Kasumi-1 (cell line): ENCODE measurements at places on chromosomes 6 and 20.
A peak's percentile ranks its signal among the peaks of the same experiment; 100 is the strongest.

DNA sequence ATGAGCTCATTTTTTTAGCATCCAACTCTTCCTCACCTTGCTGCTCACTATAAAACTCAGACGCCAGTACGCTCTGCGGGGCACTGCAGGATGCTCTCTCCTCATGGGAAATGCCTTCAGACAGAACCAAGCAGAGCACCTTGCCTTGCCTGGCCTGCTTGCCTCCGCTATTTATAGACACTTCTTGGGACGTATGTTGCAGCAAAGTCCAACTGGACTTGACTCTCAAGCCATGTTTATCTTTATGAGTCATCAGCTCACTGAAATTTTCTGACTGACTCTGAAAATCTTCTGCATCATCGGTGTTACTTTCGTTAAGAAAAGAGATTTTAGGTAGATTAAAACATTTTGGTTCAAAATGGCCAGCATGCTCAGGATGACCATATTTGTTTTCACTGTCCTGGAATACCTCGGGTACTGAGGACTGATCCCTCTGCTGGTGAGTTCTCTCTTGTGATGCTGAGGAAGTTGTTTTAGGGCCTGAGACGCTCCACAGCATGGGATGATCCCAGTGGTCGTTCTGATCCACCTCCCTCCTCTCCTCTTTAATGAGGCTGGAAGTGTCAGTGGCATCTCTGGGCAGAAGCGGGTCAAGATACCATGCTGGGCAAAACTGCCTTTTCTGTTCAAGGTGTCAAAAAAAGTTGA lies 204.5 kb downstream of the KIF16B start:
- no peak for DNase-seq

DNA sequence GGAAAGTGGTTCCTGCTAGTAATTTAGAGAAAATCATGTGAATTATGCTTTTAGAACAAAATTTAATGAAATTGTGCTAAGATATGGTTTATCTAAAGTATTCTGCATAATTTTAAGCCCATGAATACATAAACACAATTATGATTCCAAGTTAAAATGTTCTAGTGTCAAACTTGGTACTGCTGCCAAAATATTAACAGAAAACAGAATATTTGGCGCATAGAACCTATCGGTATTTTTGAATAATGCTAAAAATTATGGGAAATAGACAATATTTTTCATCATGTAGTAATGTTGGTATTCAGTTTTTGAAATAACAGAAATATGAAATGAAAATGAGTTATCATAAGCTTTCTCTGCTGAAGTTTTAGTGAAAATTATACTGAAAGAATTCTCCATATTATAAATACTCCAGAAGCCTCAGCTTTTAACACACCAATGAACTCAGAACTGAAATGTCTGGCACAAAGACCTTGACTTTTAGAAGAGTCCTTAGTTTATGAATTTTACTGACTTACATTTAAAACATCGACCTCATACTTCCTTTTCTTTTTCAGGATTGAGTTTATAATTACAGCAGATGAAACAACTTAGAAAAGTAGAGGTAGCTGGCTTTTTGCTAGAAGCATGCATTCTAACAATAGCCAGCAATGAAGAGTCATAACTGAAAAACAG lies 1192.3 kb upstream of the GJE1 start:
- no peak for DNase-seq

DNA sequence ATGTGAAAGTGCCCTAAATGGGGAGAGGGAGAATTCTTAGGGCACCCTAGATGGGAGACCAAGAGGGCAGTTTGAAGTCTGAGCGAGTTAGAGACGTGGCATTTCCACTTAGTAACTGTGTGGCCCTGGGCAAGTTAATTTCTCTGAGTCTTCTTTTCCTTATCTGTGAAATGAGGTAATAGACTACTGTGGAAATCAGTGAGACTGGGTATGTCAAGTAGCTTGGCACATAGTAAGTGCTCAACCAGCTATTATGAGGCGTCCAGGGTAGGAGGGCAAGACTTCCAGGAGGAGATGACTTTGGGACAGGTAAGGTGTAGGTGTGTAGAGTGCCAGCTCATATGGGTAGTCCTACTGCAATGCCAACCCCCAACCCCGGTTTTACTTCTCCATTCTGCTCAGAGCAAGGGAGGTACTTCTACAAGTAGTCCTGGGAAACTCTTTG lies 770 bp downstream of the KIF3B start:
- peak; percentile 10 for DNase-seq

- DNase-seq: no peak
These were observed 28.0 kb downstream of the IL22RA2 start for GRCh38 chr6:137145421-137145820.

DNA sequence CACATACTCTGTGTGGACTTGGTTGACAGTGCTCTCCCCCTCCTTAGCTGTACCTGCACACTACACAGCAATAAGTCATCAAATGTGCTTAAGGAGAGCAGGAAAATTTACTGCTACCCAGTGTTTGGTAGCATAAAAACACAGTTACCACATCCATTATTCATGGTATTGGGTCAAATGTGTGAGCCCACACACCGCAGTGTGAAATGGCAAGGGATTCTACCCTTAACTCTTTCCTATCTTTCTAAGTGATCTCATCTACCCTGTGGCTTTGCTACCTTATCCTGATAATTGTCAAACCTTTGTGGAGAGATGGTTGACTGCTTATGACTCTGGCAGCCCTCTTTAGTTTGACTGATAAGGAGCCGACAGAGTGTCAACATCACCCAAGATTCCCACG lies 47.6 kb downstream of the STX11 start:
- DNase-seq: no peak

- no peak for DNase-seq
These were observed 507.7 kb downstream of the PREX1 start for GRCh38 chr20:48319943-48320584.

DNA sequence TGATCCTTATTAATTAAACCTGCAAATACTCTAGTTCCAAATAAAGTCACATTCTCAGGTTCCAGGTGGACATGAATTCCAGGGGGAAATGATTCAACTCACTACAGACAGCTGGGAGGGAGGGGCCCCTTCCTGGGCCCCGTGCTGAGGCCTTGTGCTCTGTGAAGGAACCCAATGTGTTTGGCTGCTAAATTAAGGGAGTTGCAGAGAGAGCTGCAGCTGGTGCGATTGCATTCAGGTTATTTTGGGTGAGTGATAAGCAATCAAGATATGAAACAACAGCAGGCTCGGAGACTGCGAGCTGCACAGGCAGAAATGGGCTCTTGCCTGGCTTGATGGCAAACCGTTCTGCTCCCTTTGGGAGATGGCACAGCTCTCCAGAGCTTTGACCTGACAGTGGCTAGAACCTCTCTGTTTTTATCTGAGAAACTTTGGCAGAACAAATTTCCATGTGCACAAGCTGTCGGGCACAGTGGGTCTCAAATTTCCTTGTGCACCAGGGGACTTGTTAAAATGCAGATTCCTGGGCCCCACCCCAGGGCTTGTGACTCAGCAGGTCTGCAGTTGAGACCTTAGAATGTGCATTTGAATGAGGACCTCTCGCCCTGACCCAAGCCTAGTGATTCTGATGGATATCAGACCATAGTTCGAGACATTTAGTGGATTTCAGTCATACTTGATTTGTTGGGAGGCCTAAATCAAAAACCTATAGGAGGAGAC lies 9.8 kb downstream of the MAPK13 start:
- DNase-seq: peak; percentile 18

GRCh38 chr6:114521926-114522325 lies 179.1 kb upstream of the HS3ST5 start:
- no peak for DNase-seq

DNA sequence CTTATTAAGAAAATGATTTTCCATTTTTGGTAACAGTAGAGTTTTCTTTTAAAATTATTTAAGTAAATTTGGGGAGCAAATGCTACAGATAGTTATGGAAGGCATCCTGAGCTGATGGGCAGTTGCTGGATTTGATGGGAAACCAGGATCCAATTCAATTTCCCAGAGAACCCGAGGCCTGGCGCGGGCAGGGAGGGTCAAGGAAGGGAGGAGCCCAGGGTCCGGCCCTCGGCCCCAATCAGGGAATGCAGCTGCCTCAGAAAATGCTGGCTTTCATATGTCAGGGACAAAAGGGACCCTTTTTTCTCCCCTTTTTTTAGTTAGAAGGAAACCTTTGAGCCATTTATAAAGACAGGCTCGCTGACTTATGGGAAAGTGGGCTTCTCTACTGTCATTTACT lies 42.1 kb downstream of the CTCFL start:
- no peak for DNase-seq

DNA sequence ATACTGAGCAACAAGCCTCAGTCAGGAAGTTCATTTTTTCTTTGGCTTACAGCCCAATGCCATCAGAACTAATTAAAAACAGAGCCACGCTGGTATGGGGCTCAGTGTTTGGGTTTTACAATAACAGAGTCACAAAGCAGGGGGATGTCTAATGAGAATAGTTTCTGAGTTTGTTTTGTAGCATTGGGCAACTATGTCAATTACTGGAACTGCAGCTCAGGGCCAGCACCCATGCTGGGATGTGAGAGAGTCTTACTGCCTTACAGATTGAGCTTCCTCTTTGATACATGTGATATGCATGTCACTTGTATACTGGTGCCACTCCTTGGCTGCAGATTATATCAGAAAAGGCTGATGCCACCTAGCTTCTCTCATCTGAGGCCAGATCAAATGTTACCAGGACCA lies 117.6 kb downstream of the TFAP2B start:
- DNase-seq: peak; percentile 24

DNA sequence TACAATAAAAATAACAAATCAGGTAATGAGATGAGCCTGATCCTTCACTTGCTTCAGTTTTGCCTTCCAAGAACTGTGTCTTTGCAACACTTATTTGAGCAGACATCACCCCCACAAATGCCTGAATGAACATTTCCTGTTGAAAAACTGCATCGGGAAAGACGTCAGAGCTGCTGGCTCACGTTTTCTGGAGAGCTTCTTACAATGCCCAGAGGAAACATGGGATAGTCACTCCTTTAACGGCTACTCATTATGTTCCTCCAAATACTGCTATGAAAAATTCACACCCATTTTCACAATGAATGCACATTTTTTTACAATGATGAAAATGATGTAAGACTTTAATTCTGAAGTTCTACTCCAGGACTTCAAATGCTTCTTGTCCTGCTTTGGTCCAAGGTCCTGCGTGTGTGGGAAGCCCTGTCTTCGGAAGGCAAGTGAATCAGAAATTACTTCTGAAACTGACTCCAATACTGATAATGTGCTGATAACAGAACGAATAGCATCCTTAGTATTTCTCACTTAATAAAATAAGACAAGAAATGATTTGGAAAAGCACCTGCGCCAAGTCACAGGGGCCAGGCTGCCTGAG lies 238.0 kb downstream of the ANKRD60 start:
- DNase-seq: no peak

GRCh38 chr6:1572892-1573291 lies 36.8 kb upstream of the FOXC1 start:
- no peak for DNase-seq

GRCh38 chr20:35845561-35845960 lies 73.7 kb downstream of the PHF20 start:
- no peak for DNase-seq

- no peak for DNase-seq
These were observed 451.7 kb downstream of the QKI start for GRCh38 chr6:163866192-163866591.

DNA sequence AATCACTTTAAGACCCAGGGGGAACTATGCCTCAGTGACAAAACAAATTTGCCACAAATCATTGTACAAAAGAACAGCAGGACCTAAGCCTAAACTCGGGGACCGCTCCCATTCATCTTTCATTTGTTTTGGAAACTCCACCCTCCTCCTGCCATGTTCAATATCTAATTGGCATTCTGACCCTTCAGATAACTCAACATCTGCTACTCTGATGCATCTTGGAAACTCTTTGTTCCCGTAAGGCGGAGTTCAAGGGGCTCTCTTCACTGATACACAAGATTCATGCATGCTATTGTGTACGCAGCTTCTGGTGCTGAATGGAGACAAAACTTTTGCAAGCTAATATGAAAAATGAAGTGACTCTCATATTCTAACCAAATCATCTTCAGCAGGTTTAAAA lies 187.6 kb downstream of the ZFP64 start:
- DNase-seq: no peak

DNA sequence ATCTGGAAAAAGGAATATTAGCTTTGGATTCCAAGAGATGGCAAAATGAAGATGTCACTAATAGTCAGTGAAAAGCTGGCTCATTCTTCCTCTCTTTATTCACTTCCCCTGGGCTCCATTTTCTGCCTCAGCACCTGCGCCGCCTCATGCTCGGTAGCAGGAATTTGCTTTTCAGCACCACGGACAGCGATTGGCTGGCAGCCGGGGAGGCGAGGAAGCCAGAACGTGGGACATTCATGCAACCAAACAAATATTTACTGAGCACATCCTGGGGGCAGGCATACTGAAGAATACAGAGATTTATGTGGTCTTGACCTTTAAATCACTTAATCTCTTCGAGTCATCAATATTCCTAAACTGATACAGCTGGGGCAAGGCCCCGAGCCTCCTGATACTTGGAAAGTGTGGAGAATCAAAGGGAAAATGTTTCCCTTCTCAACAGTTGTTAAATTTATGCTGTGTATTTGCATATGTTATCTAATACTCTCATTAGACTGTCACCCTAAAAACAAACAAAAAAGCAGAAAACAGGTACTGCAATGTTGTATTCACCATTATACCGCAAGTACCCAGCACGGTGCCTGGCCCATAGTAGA lies 12.1 kb upstream of the PDYN start:
- DNase-seq: peak; percentile 33

DNA sequence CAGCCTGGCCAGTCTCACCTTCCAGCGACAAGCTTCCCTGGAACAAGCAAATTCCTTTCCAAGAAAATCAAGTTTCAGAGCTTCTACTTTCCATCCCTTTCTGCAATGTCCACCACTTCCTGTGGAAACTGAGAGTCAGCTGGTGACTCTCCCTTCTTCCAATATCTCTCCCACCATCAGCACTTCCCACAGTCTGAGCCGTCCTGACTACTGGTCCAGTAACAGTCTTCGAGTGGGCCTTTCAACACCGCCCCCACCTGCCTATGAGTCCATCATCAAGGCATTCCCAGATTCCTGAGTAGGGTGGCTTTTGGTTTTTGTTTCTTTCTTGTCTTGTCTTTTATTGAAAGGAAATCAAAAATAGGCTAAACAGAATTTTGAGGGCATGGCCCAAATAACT lies 24.3 kb downstream of the MYCT1 start:
- DNase-seq: no peak
